ENCODE measurements at places on chromosomes 4 and X. TPM values are rescaled to one million over a fixed set of nuclear protein-coding genes. Genes with fewer than 3 reads are reported as not detected.

The TAB3 gene
- 15.4 TPM for total RNA-seq

The IL9R gene
- not detected for total RNA-seq

The TSC22D3 gene
- 57.7 TPM for total RNA-seq

The USP46 gene
- total RNA-seq: 10.9 TPM

DNA sequence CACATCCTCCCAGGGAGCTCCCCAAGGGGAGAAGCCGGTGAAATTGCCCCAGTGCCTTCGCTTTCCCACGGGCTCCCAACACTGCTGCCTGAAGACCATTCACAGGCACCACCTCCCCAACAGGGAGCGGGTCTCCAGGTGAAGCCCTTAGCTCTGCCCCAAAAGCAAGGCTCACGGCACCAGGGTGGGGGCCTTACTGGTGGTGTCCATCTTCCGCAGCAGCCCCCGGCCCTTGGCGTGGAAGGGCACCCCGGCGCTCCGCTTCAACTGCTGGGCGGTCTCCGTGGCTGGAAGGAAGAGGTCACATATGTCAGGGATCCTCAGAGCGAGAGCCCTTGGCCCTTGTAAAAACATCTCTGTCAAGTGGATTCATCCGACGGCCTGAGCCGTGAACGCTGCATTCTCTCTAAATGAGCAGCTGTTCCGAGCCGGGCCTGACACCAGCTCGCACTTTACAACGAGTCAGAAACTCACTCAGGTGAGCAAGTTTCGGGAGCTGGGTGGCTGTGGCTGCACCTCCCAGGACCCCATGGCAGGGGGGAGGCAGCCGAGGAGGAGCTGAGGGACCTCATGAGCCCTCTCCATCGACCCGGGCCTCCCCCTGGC lies 20.9 kb downstream of the NELFA start:
- no peak for DNase-seq

GRCh38 chr4:184136525-184136924 lies 81.1 kb downstream of the ENPP6 start:
- DNase-seq: no peak

GRCh38 chrX:120137439-120137838 lies 21.0 kb upstream of the RHOXF2 start:
- peak; percentile 8 for DNase-seq

DNA sequence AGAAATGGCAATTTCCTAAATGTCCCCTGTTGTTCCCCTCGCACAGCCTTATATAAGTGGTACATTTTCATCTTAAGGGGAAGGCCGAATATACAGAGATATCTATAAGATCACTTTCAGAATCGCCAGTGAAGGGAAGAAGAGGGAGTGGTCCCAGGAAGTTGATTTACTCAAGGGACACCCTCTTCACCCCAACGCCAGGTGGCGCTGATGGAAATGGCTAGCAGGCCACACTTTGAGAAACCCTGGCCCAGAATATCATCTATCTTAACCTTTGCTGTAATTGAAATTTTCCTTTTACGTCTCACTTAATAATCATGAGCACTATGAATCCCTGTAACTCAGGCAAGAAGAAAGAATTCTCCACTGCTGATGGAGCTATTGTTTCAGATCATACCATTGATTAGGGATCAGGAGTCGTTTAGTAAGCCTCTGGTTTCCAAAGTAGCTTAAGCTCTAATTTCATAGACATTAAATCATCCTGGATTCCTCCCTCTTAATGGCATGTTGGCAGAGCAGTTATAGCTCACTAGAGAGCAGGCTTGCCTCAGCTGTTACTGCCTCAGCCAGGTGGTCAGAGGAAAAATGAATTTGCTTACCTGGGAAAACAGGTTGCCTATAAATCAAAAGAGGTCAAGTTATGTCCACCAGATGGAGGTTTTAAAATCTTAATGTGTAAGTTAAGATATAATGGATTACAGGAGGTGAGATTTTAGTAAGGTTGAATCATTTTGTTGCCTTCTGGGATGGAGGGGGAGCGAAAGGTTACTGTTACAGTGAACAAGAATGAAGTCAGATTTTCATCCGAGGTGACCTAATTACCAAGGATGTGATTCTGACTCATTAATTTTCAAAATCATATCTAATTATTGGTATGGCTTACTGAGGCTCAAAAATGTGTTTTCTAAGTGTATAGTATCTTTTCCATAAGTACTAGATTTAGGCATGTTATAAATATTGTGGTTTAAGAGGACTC lies 941.2 kb upstream of the TENM3 start:
- DNase-seq: peak; percentile 23

DNA sequence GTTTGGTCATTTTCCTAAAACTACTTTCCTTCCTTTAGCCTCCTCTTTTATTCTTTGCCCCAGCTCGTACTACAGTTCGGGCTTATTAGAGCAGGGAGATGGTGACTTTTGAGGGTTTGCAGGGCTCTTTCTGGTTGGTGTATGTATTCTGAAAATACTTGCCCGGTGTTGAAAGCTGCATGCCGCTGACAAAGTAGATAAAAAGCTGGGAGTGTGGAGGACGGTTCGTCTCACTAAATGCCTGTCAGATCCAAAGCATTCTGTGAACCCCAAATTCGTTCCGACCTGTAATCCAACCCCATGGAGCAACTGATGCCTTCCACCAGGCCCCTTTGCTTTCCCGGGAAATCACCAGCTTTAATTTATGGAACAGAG lies 19.2 kb downstream of the TRIM2 start:
- DNase-seq: no peak

DNA sequence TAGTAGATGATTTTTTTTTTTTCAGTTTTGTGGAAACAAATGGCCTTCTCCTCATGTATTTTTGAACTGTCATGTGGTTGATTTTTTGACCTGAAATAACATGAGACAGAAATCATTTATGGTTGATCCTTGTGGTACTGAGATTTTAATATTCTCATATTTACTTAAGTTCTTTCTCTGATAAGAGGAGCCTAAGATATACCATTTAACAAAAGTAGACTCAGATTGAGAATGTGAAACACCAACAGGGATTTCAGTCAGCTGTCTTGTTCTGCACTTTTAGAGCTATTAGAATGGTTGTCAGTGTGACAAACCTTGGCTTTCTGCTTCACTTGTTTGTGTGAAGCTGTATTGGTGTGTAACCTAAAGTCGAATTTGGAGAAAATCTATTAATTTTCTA lies 575.7 kb downstream of the SPOCK3 start:
- no peak for DNase-seq
